Fibroblast of skin of left biceps (primary cell): ENCODE measurements at places on chromosomes 6 and 20.

GRCh38 chr6:166477647-166478365 is 95.1 kb upstream of the MPC1 start:
- DNase-seq, result no peak

- no peak for DNase-seq
Observed at GRCh38 chr6:168865-169455, 123.3 kb upstream of the DUSP22 start.

DNA sequence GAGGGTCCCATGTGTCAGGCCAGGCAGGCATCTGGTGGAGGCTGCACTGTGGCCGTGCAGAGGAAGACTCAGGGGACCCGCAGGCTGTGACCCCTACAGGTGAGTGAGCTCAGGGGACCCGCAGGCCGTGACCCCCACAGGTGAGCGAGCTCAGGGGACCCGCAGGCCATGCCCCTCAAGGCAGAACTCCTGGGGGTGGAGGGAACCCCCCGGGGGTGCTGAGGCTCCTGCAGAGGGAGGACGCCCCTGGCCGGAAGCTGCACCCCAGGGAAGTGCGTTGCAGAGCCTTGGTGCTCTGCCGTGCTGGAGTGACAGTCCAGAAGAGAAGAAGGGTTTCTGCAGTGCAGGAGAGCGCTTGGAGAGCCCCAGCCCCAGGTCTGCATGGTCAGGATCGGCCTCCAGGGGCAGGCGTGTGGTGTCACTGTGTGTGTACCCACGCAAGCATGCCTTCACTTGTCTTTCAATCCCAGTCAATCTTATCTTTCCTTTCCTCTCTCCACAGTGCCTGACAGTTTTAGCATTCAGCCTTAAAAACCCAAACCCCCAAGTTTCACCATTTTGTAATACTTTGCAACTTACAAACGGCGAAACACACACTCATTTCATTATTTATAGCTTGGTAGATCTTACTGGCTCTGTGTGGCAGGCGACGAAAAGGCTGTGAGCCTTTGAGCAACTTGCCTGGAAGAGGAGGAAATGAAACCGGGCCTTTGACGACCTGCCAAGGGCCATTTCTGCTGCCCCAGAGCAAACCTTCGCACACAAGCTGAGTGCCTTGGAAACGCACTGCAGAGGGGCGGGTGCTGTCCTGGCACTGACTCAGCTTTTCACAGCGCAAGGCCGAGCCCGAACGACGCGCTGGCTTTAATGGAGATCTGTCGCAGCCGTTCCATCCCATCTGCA is 101.4 kb upstream of the AGPAT4 start:
- DNase-seq, result no peak

- DNase-seq, result no peak
Observed at GRCh38 chr20:31587545-31588389, 17.3 kb upstream of the ID1 start.

GRCh38 chr6:81226957-81227356 is 525.5 kb downstream of the TENT5A start:
- DNase-seq, result no peak

DNA sequence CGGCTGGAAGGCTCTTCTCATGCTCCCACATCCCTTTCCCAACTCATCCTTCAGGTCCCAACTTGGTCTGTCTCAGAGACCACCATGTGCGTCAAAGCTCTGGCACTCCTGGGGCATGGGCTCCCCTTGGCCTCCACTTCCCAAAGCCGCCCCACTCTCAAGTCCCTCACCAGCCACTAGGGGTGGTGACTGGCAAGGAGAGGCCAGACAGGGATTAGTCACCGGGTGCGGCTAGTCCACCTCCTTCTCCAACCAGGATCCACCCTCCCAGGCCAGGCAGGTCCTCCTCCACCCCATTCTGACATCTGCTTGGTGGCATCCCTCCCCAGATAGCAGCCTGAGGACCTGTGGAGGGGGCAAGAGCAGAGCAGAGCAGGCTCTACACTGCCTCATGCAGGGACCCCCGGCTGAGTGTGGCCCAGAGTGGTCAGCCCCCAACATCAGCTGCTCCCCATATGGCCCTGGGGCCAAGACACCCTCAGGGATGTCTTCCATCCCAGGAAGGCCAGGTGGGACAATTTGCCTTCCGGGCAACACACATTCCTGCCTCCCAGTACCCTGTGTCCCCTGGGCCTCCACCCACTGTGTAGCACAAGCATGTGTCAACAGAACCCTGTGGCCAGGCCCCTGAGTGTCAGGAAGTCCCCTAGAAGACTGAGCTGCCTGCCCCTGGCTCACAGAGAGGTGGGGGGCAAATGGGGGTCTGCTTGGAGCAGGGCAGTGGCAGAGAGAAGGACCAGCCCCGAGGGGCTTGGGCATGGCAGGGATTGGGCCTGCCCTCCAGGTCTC is 29.2 kb downstream of the YTHDF1 start:
- no peak for DNase-seq

GRCh38 chr6:134245041-134245440 is 72.9 kb downstream of the SGK1 start:
- peak; percentile 34 for DNase-seq

DNA sequence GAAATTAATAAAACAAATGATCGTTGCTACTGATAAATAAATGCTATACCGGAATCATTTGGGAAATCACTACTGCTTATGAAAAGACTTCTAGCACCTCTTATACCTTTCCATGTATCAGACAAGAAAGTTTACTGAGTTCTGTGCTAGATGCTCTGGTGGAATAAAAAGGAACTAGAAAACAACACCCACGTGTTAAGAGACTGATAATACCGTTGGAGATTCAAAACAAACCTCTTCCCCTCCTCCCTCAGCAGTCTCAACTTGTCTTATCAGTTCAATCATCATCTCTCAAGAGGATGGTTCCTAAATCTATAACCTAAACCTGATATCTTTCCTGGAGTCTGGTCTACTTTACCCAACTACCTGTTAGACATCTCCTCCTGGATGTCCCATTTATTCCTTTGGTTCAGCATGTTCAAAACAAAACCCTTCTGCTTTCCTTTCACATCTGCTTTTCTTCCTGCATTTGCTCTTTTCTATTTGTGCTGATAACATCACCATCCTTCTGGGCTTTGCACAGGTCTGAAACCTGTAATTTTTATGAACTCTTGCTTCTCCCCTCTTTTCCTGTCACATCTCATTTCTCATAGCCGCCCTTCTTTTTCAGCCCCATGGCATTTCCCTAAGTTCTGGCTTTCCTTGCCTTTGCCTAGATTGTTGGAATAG is 122.2 kb downstream of the COL19A1 start:
- no peak for DNase-seq

DNA sequence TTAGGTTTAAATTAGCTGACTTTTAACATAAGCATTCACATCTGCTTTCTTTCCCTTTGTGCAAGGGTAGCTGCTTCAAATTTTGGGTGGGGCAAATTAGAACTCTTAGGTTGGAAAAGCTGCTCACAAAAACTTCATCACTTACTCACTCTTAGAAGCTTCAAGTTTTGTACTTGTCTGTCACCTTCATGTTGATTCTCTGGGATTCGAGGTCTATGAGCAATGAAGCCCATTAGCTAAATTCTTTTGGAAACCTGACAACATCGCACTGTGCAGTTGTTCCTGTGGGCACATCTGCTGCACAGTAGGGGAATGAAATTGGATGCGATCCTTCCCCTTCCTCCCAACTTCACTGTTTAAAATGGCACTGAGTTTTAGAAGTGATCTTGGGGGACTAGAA is 156.1 kb downstream of the UBE3D start:
- DNase-seq, result peak; percentile 33

DNA sequence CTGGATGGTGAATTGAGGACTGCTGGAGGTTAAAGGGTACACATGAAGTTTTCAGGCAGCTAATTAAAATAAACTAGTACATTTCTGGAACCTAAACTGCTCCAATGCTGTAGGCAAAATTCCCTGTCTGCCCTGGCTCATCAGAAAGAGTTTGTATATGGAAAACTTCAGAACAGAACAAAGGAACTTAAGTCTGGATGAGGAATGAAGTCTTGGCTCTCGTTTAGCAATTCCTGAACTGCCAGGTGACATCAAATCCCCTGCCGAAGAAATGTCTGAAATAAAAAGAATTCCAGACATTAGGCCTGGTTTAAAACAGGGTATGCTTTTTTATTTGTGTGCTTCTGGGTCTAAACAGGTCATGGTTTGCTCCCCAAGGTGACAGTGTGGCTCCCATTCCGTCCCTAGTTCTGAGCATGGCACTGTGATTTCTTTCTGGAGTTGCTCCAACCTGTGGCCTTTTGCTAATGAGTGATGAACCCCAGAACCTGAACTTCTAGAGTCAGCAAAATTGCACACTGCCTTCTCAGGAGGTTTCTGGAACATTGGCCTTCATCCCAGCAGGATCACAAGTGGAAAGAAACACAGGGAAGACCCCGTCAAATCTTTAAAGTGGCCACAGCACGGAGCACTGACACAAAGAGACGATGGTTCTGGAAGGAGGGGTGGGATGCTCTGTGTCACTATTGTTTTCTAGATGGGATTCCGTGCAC is 129.4 kb upstream of the NAA20 start:
- DNase-seq, result no peak

DNA sequence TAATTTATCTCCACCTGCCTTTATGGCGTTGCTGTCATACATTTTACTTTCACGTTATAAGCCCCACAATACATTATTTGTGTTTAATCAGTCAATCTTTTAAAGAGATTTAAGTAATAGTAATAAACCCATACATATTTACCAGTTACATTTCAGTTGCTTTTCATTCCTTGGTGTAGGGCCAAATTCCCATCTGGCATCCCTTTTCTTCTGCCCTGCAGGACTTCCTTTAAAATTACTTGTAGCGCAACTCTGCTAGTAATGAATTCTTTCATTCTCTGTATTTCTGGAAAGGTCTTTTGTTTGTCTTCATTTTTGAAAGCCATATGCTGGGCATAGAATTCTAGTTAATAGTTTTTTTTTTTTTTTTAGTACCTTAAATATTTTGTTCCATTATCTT is 24.9 kb downstream of the ZNF334 start:
- no peak for DNase-seq

DNA sequence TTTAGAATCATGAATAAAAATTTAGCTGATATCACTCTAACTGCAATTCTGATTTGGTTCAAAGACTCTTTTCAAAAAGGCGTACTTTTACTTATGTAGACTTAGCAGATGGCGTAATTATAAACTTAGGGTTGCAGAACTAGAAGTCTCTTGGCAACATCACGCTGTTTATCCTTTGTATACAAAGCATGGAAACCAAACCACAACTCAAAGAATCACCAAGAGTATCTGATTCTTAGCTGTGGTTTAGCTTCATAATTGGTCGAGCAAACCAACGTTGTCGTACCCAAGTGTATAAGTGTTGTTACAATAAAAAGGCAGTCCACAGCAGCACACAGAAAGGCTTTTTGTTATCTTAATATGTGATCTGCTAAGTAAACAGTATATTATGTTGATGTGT is 18.2 kb downstream of the STMND1 start:
- DNase-seq, result no peak

GRCh38 chr20:52493171-52493721 is 301.7 kb upstream of the ZFP64 start:
- peak; percentile 53 for DNase-seq

- DNase-seq, result no peak
Observed at GRCh38 chr6:113394216-113394615, 462.9 kb upstream of the MARCKS start.

DNA sequence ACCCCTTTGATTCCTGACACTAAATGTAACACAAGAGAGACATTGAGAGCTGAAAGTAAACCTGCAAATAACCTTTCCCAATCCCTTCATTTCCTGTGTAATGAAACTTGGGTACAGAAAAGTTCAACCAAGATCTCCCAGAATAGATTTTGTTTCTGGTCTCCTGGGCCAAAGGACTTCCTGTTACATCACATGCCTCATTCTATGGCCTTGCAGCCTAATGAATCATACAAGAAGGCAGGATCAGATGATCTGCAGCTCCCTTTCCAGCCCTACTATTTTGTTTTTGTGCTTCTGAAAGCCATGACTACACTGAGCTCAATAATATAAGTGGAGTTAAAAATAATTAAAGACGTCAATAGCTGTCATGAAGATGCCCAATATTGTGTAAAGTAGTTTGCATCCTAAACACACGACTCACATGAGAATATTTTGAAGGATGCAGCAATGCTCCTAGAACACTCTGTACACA is 73.4 kb upstream of the NOX3 start:
- DNase-seq, result peak; percentile 47

- no peak for DNase-seq
Observed at GRCh38 chr6:25371037-25371347, 91.8 kb downstream of the CARMIL1 start.

DNA sequence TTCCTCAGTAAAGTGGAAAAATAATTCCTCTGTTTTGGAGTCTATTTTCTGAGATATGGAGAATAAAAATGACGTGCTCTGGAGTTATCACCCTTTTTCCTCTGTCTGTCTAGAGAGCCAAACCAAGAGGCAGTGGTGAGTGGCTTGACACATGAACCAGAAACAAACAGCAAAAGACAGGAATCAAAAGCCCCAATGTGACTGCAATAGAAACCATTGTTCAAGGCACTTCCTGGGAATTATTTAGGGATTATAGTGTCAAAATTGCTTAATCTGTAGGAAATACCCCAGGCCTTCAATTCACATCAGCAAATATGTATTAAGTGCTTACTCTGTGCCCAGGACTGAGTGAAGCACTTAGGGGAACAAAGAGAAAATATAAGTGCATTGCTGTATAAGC is 560.4 kb upstream of the JAG1 start:
- DNase-seq, result no peak

GRCh38 chr20:54494303-54495006 is 19.1 kb downstream of the DOK5 start:
- DNase-seq, result no peak
